ENCODE measurements at places on chromosomes 6 and 20.

DNA sequence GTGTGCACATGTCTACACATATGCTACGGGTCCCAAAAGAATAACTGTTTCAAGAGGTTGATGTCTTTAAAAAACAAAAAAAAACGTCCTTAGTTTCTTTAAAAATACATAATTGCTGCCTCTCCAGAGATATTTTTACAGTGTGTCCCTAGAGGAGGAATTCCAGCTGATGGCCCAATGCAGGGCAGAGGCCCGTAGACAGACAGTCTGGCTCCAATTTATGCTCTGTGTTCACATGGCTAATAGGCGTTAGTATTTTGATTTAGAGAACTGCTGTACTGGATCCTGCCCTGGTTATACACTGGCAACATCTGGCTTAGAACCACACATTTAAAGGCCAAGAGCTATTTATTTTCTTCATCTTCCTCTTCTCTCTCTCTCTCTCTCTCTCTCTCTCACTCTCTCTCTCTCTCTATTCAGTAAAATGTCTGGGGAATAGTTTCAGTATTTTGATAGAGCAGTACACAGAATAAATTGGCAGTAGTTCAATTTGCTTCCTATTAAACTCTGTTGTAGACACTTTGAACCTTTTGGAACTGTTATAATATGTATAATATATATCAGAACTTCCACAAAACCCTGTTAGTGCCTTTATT lies 260.6 kb downstream of the EYA4 start:
- DNase-seq: no peak

GRCh38 chr6:164690702-164691500 lies 618.5 kb downstream of the C6orf118 start:
- no peak for DNase-seq

DNA sequence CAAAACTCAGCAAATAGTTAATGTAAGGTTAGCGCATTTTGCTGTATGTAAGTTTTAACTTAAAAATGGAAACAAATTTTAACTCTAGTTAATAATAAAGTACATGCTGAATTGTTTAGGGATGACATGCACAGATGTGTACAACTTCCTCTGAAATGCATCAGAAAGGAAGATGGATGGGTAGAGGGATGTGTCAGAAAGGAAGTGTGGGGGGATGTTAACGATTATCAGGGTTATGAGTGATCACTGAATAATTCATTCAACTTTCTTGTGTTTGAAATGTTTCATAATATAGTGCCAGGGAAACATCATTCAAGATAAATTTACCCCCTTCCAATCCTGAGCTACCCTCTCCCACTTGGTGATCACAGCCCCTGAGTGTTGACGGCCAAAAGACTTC lies 87.6 kb downstream of the FOXA2 start:
- no peak for DNase-seq

- DNase-seq: no peak
Observed at GRCh38 chr20:58065508-58066361, 162.7 kb downstream of the ANKRD60 start.

GRCh38 chr20:23147964-23148730 lies 62.0 kb upstream of the CD93 start:
- peak; percentile 53 for DNase-seq

DNA sequence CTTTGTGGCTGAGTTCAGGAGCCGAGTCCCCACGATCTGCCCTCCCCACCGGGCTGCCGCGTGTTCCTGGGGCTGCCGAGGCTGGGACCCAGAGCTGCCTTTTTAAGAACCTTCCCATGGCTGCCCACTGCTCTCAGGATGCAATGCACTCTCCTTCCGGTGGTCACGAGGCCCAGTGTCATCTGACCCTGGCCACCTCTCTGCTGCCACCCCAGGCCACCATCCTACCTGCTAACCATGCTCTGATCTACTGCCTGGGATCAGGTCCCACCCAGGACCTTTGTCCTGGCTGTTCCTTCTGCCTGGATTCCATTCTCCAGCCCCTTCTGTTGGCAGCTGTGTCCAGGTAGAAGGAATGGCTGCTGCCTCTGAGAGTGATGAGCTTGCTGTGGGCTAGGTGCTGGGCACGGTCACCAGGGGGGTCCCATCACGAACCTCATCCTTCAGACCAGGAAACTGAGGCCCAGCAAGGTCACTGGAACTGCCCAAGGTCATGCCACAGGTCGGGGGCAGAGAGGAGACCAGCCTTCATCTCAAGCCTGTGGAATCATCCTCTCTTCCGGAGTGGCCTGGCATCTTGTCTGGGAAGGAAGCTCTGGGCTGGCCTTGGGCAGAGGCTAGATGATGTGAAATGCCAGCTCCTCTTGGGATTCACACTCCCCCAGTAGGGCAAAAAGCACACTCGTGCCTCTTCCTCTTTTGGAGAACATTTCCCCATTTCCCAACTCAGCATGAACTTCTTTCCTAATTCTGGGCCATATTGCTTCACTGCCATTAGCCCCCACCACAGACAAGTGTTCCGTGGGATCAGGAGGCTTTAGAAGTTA lies 20.5 kb downstream of the PCK1 start:
- DNase-seq: no peak

DNA sequence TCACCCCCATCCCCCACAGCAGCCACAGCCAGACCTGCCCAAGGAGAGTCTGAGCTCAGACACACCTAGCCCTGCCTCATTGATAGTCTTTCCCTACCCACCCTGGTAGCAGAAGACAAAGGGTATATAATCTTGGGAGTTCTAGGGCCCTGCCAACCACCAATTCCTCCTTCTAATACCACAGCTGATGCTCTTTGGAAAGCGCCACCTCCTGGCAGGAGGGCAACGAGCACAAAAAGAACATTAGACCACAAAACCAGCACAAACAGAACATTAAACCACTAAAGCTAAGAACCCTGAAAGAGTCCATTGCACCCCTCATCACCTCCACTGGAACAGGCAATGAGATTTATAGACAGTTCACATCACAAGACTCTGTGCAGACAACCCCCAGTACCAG lies 195.8 kb upstream of the FUT9 start:
- DNase-seq: no peak

- peak; percentile 93 for DNase-seq
Observed at GRCh38 chr6:32894085-32895005, 40.4 kb downstream of the PSMB9 start.

GRCh38 chr6:18025596-18025995 lies 38.2 kb upstream of the KIF13A start:
- no peak for DNase-seq

- no peak for DNase-seq
Observed at GRCh38 chr6:86686496-86686895, 250.8 kb upstream of the HTR1E start.

GRCh38 chr6:166466178-166467122 lies 83.7 kb upstream of the MPC1 start:
- DNase-seq: peak; percentile 17

GRCh38 chr20:47332381-47333206 lies 23.9 kb downstream of the ZMYND8 start:
- no peak for DNase-seq

- DNase-seq: peak; percentile 27
Observed at GRCh38 chr6:46909371-46909770, 12.4 kb downstream of the ADGRF5 start.

DNA sequence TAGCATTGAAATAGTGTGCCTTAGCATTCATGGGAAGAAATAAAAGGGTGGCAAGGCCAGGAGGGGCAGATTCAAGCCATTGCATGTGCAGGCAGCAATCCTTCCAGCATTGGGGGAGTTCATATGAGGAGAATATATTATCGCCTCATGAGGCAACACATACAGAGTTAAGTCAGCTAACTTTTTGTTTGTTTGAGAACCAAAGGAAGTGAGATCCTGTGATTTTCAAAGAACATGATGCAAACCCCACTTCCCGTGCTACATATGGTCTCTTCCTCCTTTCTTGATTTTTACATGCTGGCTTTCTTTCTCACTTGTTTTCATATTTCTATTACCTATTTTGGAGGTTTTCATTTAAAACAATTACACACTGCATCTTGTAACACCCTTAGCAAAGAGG lies 579.7 kb upstream of the ARID1B start:
- DNase-seq: no peak

DNA sequence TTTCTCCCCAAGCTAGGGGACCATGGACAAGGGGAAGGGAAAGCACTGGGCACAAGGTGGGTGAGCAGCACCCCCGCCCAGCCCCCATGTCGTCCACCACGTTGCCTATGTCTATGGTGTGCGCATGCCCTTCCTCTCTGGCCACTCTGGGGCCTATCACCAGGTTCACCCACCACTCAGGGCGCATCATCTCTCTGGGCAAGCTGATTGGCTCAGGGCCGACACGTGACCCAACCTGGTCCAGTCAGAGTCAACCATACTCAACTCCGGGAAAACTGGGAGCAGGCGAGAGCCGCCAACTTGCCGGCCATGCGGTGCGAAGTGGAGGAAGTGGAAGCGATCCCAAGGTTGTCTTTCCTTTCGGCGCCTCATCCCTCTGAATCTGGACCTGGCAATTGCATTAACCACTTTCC lies 25.9 kb downstream of the ACSS1 start:
- no peak for DNase-seq

GRCh38 chr20:36493051-36493800 lies 48.1 kb upstream of the MYL9 start:
- no peak for DNase-seq

DNA sequence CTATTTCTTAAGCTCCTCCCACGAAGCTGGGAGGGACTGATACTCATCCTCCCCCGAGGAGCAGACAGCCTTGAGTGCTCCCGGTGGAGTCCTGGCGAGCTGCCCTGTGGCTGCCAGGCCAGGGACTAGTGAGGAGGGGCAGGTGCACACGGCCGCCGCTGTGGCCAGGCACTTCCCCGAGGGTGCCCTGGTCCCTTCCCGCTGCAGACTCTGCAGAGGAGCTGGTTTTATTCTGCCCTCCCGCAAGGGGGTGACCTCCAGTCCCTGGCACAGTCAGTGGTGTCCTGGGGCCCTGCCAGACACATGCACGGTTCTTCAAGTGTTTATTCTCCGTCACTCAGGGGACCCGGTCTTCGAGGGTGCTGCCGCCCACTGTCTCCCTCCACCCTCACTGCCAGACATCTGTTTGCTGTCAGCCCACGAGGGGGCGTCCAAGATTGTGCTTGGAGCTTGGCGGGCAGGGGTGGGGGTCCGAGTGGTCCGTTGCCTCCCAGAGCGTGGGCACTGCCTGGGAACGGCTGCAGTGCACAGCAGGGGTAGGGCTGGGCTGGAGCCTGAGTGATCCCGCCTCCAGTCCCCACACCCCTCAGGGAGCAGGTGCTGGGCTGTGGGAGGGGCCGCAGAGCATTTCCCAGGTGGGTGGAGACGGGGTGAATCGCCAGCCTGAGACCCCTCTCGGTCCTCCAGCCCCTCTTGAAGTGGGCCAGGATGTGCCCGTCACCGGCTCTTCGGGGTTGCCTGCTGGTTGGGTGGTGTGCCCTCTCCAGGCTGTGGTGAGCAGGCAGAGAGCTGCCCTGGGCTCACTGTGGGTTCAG lies 3.1 kb upstream of the CABLES2 start:
- DNase-seq: peak; percentile 13

DNA sequence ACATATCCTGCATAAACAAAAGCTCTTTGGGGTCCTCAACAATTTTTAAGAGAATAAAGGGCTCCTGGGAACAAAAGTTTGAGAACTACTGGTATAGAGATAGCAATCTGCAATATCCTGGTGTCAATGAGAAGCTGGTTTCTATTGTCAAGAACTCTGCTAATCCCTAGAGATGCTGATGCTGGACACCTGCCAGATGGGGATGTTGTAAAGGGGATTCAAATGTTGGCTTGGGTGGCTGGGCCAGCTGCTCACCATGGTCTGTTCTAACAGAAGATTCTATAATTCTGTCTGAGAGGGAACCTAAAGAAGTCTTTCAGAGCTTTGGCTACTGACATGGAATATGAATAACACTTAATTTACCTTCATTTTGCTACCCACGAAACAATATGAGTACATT lies 137.8 kb downstream of the BTBD9 start:
- DNase-seq: no peak

GRCh38 chr6:3428247-3428646 lies 28.6 kb downstream of the SLC22A23 start:
- no peak for DNase-seq

DNA sequence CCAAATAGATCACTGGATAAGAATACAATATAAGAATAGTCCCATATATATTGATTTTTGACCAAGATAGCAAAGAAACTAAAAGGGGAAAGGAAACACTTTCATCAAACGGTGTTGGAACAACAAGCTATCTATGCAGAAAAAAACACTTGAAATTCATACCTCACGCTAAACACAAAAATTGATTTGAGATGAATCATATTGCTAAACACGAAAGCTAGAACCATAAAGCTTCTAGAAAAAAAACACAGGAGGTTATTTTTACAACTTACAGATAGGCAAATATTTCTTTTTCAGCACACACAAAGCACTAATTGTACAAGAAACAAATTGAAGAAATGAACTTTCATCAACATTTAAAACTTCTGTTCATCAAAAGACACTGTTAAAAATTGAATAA lies 36.7 kb upstream of the TMEM14A start:
- no peak for DNase-seq

DNA sequence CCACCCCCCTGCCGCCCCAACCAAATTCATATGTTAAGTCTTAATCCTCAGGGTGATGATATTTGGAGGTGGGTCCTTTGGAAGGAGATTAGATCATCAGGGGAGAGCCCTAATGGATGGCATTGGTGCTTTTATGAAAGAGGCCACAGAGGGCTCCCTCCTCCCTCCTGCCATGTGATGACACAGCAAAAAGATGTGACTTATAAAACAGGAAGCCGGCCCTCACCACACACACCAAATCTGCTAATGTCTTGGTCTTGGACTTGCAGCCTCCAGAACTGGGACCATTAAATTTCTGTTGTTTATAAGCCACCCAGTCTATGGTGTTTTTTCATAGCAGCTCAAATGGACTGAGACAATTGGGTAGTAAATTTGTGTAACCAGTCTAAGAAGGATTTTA lies 176.3 kb downstream of the ADGRG6 start:
- DNase-seq: no peak

- no peak for DNase-seq
Observed at GRCh38 chr6:129331450-129332138, 378.4 kb downstream of the ARHGAP18 start.

DNA sequence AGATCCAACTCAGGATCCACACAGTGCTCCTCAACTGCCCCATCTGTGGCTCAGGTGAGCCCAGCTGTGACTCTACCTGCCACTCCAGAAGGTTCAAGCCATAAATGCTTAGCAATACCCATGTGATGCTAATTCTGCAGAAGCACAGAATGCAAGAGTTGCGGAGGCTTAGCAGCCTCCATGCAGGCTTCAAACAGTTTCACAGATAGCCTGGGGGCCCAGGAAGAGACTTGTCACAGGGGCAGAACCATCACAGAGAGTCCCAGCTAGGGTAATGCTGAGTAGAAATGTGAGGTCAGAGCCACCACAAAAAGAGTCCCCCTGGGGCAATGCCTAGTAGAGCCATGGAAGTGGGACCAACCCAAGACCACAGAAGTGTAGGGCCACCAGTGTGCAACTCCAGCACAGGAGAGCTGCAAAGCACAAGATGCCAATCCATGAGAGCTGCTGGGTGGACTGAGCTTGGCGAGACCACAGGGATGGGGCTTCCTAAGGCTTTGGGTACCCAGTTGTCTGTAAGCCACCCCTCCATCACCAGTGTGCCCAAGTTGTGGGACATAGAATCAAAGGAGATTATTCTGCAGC lies 283.9 kb downstream of the UBE3D start:
- DNase-seq: no peak
